Transverse colon (tissue), 4 donors: ENCODE measurements at places on chromosomes 4 and X. TPM values are rescaled to one million over a fixed set of nuclear protein-coding genes. Genes with fewer than 3 reads are reported as not detected.

Gene UGT2A1
- not detected for total RNA-seq

Gene OPRPN
- total RNA-seq = not detected

Gene CXCL11
- total RNA-seq = not detected

DNA sequence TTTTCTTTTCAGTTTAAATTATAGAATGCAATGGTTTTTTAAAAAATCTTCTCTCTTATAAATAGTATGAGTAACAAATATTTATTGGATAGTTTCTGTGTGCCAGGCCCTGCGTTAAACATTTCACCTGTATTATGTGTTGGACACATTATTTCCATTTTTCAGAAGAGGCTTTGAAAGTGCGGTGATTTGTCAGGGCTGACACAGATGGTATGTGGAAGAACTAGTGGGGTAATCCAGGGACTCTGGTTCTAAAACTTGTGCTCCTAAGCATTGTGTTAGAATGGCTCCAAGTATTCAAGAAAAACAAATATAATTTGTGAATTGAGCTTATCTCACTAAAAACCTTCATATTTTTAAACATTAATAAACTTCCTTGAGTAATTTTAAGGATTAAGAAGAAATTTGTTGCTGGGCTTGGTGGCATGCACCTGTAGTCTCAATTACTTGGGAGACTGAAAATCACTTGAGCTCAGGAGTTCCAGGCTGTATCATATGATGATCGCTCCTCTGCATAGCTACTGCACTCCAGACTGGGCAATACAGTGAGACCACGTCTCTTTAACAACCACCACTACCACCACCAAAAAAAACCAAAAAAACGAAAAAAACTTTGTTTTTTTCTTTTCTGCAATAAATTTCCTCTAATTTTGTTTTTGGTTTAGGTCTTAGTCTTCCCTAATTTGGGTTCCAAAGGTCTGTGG is 40.0 kb downstream of the RAPGEF2 start:
- DNase-seq = no peak

- no peak for DNase-seq
Measured at GRCh38 chr4:97317671-97318070, 825.6 kb downstream of the STPG2 start.

DNA sequence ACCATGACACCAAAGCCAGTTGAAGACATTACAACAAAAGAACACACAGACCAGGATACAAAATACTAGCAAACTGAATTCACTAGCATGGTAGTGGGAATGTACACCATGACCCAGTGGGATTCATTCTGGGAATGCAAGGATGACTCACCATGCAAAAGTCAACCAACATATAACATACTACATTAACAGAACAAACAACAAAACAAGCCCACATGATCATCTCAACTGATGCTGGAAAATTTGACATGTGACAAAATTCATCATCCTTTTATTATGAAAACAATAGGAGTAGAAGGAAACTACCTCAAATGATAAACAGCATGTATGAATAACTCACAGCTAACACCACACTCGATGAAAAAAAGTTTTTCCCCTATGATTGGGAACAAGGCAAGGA is 190.2 kb downstream of the DCLK2 start:
- no peak for DNase-seq

GRCh38 chrX:33178690-33179089 is 32.7 kb downstream of the DMD start:
- no peak for DNase-seq

DNA sequence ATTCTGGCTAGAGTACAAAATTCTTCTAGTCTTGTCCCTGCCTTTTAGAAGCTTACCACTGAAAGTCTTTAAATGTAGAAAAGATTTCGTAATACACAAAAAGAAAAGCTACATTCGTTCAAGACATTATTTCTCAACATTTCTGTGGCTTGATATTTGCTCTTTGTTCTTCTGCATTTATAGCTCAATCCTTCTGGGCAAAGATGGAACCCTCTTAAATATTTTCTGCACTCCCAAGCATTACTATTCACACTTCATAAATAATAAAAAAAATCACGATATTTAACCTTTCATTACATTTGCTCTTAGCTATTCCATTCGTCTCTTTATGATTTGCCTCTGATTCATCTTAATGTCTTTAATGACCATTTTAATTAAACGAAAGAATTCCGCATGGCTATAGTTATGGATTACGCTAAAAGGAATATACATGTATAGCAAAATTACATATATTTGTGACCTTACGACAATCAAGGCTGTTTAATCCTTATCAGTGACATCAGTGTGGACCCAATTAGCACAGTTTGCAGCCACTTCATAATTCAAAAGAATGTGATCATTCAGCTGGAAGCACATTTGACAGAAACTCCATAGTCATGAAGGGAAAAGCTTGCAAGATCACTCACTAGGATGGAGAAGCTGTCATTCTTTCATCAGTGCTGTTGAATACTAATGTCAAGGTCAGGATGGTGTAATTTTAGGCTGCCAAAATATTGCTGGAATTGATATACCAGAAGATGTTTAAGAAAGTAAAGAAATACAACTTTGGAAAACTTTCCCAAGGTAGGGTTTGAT is 1075.0 kb upstream of the TENM3 start:
- DNase-seq = no peak

GRCh38 chr4:153019906-153020305 is 83.8 kb downstream of the FHDC1 start:
- DNase-seq = no peak

DNA sequence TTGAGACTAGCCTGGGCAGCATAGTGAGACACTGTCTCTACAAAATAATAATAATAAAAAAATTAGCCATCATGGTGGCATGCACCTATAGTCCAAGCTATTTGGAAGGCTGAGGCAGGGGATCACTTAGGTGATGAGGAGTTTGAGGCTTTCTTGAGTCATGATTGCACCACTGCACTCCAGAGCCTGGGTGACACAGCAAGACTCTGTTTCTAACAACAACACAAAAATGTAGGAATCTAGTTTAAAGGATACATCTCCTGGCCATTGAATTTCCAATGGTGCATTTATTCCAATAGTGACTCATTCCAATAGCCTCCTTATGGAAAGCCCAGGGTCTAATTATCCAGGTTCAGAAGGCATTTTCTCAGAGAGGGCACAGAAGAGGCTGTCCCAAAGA is 21.9 kb upstream of the HERC6 start:
- no peak for DNase-seq

- DNase-seq = no peak
Measured at GRCh38 chr4:69467797-69468196, 27.9 kb downstream of the UGT2B4 start.
